ENCODE measurements at places on chromosomes 1 and 21. TPM values are rescaled to one million over a fixed set of nuclear protein-coding genes. Genes with fewer than 3 reads are reported as not detected.

ENAH gene
- 18.7 TPM for total RNA-seq

DNA sequence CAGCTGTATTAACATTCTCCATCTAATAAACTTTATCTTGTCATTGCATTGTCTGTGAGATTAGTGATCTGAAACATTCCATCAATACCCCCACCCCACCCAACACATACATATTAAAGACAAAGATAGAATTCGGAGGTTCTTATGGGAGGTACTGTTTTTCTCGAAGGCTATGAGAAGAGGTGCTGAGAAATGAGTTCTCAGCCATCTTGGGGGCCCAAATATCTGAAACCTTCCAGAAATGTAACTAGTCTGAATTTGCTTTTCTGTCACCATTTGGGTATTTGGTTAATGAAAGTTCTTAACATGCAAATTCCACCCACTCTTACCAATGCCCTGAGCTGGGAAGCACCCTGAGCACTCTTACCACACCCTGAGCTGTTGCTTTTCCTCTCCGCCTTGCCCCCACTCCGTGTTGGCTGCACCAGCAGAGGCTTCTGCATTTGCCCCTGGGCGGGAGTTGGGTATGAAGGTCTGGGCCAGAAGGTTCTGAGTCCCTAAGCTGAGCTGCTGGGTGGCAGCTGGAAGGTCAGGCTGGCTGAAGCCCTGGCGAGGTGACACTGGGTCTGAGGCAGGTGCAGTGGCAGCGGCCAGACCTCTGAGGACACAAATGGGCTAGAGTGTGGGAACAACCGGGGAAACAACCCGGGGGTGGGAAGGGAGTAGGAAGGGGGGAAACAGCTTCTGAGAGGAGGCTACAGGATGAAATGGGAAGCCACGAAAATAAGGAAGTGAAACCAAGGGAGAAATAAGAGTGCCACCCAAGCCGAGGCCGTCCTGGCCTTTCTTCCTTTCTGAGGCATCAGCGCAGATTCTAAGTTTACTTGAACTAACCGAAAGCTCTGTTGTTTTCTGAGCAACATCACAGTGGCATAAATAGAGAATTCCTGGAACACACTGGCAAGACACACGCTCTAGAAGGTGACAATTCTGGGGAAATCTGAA is 26.3 kb upstream of the IER5 start:
- no peak for DNase-seq

- no peak for DNase-seq
Observed at GRCh38 chr1:39671793-39672550, at the start of gene NT5C1A. Gene NT5C1A (minus strand): TSS chr1:39672107. CDS start chr1:39672038, 69 bp downstream.

- no peak for DNase-seq
Observed at GRCh38 chr1:43772978-43773377, 65.6 kb downstream of the ST3GAL3 start.

IFI44L gene
- 6.9 TPM for total RNA-seq

- no peak for DNase-seq
Observed at GRCh38 chr1:203512848-203513584, 19.1 kb downstream of the OPTC start.

All from omental fat pad (tissue), 4 donors.